ENCODE measurements at places on chromosomes 11 and 22.

GRCh38 chr11:121881806-121882205 is 234.2 kb downstream of the BLID start:
- no peak for DNase-seq

DNA sequence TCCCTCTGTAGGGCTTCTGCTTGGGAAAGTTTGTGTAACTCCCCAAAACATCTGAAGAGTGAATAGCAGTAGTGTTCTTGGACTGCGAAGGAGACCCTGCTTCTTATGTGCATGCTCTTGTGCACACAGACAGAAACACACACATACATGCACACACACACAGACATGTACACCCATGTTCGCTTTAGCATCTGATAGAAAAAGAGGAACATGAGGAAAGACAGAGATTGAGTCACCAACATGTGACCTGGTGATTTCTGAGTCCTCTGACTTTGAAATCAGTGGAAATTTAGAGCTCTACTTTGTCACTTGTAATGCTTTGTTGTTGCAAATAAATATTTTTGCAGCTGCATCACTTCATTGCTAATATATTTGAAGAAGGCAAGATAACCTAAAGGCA is 23.8 kb downstream of the CD44 start:
- no peak for DNase-seq

DNA sequence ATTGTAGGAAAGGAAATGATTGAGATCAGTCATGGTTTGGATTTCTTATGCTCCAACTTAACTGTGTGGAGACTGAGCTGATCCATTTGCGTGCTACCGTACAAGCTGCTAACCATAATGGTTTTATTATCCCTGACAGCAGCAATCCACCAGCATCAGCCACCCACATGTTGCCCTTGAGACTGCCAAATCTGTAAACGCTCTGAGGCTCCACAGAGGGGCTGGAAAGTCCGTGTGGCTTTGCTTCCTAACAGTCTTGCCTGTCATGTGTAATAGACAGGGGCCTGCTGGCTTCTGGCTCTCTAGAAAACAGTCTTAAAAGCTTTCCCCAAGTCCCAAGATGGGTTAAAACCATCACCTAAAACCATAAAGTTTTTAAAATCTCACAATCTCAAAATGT is 30.1 kb downstream of the ATG16L2 start:
- DNase-seq = no peak

GRCh38 chr11:8342821-8343681 is 79.4 kb upstream of the LMO1 start:
- DNase-seq = no peak

- no peak for DNase-seq
Measured at GRCh38 chr11:103069367-103069766, 22.6 kb downstream of the DCUN1D5 start.

- no peak for DNase-seq
Measured at GRCh38 chr11:131204282-131204681, 166.1 kb upstream of the NTM start.

DNA sequence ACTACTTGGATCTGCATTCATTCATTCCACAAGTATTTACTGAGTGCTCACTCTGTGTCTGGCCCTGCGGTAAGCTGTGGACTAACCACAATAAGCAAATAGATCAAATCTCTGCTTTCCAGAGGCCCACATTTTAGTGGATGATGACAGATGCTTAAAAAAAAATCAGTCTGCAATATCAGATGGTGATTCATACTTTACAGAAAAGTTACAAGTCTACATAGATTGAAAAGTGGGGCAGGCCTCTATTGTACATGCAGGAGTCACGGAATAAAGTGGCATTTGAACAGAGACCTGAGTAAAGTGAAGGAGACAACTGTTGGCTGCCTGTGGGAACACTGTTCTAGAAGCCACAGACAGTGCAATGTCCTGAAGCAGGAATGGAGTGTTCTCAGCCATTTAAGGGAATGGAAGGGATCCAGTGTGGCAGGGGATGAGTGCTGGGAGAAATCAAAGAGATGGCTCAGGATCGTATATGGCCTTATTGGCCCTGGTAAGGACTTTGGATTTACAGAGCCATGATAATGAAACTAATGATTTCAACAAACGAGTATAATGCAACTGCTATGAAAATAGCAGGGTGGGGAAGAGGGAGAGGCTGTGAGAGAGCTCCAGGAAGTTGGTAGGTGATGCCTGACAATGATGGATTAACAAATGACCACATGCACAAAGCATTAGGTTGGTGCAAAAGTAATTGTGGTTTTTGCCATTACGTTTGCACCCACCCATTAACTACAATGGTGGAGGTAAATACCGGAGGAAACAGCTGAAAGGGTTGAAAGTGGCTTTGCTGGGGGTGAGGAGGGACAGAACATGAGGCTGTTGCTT is 31.1 kb downstream of the TMEM45B start:
- DNase-seq = no peak

DNA sequence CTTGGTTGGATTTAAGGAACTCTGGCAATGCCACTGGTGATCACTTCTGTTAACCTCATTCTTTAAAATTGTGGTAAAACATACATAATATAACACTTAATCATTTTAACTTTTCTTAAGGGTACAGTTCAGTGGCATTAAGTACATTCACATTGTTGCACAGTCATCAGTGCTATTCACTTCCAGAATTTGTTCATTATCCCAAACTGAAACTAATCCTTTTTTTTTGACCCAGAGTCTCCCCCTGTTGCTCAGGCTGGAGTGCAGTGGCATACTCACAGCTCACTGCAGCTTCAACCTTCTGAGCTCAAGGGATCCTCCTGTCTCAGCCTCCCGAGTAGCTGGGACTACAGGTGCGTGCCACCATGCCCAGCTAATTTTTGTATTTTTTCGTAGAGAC is 10.6 kb downstream of the ELF5 start:
- DNase-seq = no peak

GRCh38 chr11:76077575-76078150 is 128.6 kb downstream of the WNT11 start:
- DNase-seq = no peak
